Pancreas (tissue), 10 donors: ENCODE measurements at places on chromosomes 2 and 18. TPM values are rescaled to one million over a fixed set of nuclear protein-coding genes. Genes with fewer than 3 reads are reported as not detected.

DNA sequence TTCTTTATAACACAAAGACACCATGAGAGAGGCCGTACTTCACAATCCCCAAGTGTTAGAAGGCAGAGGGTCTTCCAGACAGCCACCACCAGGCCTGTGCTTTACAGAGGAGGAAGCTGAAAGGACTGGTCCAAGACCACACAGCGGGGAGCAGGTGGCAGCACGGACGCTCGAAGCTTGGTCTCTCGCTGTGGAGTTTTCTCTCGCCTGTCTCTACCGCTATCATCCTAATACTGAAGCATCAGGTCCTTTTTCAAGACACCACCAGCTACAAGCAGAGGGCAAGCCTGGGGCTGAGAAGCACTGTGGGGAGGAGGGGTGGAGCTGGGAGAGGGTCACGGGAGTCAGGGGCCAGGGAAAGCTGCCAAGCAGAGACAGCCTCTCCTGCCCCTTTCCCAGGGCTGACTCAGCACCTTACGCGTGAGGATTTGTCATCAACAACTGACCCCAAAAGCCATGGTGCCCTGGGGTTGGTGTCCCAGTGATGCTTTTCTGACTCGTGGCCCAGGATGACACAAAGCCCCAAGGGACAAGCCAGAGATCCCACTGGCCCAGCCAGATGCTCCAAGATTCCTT, 31.9 kb upstream of the FOSL2 start:
- DNase-seq = no peak

DNA sequence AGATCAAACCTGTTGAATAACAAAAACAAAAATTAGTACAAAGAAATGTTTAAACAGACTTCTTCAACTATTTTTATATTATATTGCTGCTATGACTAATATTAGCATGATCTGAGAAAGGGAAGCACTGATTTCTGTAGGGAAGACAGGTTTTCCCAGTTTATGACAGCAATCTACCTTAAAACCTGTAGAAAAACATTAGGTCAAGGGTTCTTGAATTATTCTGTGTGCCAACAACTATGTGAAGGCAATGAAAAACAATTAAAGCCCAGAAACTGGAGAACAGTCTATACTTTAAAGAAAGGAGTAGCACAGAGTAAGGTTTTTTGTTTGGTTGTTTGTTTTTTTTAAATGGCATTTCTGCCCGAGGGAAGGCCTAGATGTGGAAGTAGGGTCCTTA, 23.3 kb downstream of the PUM2 start:
- DNase-seq = no peak

DNA sequence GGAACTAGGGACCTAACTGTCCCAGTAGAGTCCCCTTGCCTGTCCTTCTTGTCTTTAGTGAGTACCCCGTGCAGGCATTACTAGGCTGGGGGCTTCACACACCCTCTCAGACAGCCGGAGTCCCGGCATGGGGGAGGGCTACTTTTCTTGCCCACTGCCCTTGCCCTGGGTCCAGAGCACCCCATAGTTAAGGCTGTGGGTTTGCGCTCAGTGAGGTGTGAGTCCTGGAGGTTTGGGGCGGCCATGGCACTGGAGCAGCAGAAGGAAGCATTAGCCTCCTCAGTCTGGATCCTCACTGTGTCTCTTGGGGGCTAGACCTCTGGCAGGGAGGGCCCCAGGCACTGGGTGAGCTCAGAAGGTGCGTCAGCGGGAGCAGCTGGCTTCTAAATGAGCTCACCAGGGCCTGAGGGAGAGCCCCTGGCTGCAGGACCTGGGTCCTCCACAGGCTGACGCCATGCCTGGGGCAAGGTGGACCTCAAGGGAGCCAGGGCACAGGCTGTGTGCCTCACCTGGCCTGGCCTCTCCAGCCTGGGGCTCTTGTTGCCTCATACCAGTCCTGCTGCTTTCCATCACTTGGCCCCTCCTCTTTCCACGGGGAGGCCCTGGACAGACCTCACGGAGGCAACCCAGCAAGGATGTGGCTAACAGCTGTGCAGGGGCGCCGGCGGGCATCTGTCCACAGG, 27.4 kb downstream of the HS6ST1 start:
- DNase-seq = peak; percentile 55

- no peak for DNase-seq
These were observed 23.8 kb downstream of the EML4 start for GRCh38 chr2:42192652-42193566.

- no peak for DNase-seq
These were observed 29.1 kb upstream of the PMAIP1 start for GRCh38 chr18:59870623-59871130.

- DNase-seq = no peak
These were observed 10.1 kb upstream of the CYRIA start for GRCh38 chr2:16675781-16676180.

DNA sequence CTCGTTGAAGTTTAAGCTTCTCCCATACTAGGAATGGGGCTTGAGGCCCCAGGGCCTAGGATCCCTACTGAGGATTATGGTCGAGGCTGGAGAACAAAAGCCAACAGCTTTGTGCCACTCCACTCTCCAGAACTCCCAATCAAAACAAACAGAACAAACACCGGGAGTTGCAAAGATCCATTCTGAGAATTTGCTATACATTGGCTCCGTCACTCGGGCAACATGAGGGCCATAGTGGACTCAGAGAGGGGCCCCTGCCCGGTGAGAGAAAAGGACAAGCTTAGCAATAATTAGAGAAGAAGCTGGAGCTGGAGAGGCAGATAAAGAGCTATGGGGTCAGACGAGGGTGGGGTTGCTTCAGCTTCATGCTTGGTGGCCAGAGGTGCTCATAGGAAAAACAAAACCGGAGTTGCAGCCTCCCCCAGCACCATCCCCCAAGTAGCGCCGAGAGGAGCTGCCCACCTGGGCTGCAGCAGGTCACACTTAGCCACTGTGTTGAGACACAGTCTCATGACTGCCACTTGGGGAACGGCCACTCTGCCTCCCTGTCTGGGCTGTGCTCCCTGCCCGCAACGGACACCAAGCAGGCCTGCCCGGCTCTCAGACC, 142.3 kb upstream of the HAAO start:
- DNase-seq = no peak

DNA sequence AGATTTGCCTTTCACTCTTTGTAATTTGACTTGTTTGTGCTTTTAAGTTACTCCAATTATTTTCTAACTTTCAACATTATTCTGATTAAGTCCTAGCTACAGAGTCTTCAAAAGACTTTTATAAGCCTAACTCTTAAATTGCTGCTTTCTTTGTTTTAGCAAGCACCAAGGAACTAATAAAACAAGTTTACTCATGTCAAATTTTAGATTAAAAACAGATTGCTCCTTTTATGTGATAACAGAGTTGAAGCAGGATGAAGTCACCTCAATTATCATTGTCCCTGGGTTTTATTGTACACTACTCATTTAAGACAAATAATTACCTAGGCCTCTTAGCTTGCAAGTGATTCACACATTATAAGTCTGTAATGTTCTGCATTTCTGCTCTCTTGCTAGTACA, 678.4 kb downstream of the ERBB4 start:
- DNase-seq = no peak

GRCh38 chr18:59040770-59041148, 98.9 kb upstream of the SEC11C start:
- no peak for DNase-seq

DNA sequence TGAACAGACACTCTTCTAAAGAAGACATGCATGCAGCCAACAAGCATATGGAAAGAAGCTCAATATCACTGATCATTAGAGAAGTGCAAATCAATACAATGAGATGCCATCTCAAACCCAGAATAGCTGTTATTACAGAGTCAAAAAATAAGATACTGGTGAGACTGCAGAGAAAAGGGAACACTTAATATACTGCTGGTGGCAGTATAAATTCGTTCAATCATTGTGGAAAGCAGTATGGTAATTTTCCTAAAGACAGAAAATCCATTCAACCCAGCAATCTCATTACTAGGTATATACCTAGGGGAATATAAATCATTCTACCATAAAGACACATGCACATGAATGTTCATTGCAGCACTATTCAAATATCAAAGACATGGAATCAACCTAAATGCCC, 116.6 kb upstream of the LTBP1 start:
- no peak for DNase-seq

DNA sequence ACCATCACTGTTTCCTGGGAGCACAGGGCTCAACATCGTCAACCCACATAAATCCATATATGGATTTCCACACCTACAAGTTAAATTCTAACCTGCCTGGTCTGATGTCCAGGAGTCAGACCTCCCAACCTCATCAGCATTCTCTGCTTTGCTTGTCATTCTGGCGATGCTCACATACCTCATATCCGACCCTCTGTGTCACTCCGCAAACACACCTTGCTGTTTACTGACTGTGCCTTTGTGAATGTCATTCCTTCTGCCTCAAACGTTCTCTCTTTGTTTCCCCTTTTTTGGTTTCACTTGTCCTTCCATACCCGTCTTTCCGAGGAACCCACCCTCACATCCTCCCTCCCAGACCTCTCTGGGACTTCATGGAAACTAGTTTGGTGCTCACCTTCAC, 187.1 kb downstream of the ACTR3 start:
- no peak for DNase-seq

DNA sequence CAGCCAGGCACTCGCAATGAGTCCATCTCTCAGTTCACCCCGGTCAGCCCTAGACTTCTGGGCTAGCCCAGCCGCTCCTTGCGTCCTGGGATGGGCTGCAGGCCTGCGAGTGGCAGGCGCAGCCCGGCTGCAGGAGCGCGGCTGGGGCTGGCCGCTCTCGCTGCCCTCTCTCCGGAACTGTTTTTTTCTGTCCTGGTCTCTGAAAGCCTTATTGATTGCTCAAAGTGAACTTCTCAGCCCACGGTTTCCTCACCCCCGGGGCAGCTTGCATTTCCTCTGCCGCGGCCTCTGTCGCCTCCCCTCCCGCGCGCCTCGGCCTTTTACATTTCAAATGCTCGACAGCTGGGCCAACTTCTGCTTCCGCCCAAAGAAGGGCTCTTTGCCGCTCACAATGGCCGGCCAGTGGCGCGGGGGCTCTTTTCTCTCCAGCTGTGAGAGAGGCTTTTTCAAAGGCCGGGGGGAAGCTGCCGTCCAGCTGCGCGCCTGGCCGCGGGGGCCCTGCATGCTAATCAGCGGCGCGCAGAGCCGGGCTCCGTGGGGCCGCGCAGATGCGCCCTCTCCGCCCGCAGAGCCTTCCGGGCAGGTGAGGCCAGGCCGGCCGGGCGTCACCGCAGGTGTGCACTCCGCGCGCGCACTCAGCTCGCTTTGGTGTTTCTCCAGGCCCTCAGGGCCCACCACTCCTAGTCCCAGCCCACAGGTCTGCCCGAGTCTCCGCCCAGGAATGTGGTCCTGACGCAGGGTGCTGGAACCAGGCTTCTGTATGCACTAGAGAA, 513.8 kb downstream of the RNF144A start:
- peak; percentile 71 for DNase-seq

GRCh38 chr2:69244882-69245281, 142.1 kb downstream of the GFPT1 start:
- no peak for DNase-seq

- no peak for DNase-seq
These were observed 37.8 kb downstream of the GORASP2 start for GRCh38 chr2:170966648-170967396.

DNA sequence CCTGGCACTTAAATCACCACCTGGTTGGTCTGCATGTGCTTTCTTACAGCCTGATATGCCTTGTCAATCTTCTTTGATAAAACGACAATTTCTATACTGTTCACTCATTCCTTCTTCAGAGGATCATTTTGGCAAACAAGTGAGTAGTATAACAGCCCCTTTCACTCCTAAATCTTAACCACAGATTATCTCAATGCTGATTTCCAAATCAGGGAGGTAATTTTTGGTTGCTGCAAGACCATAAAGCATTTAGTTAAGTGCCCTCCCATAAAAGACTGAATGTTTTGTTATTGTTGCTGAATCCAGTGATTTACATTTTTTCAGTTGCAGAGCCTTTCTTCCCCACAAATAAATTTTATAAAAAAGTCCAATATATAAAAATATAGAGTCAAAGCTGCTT, 129.2 kb upstream of the CYP26B1 start:
- no peak for DNase-seq

GRCh38 chr18:50286391-50287027, 983 bp downstream of the CXXC1 start:
- no peak for DNase-seq

GRCh38 chr2:31219131-31219969, 2.0 kb upstream of the CAPN14 start:
- DNase-seq = no peak

DNA sequence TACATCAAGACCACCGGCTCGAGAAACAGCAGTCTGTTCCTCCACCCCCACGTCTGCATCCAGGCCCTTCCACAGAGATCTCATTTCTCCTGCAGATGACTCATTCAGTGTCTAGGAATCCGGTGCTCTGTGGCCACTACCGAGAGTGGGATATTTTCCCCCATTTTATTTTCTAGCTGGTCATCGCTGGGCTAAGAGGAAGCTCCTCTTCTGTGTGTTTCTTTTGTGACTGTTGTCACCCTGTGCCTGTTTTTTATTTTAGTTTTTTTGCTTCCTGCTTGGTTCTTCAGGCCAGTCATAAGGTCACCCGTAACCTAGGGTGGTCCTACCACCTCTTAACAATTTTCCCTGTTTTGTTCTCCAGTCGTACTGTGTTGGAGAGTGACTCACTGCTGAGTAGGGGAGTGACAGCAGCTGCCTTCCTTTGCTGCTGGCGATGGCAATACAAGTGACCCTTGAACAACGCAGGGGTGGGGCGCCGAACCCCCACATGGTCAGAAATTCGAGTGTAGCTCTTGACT, 6.7 kb downstream of the RAMP1 start:
- no peak for DNase-seq

GRCh38 chr2:204115137-204116056, 178.8 kb downstream of the ICOS start:
- no peak for DNase-seq

DNA sequence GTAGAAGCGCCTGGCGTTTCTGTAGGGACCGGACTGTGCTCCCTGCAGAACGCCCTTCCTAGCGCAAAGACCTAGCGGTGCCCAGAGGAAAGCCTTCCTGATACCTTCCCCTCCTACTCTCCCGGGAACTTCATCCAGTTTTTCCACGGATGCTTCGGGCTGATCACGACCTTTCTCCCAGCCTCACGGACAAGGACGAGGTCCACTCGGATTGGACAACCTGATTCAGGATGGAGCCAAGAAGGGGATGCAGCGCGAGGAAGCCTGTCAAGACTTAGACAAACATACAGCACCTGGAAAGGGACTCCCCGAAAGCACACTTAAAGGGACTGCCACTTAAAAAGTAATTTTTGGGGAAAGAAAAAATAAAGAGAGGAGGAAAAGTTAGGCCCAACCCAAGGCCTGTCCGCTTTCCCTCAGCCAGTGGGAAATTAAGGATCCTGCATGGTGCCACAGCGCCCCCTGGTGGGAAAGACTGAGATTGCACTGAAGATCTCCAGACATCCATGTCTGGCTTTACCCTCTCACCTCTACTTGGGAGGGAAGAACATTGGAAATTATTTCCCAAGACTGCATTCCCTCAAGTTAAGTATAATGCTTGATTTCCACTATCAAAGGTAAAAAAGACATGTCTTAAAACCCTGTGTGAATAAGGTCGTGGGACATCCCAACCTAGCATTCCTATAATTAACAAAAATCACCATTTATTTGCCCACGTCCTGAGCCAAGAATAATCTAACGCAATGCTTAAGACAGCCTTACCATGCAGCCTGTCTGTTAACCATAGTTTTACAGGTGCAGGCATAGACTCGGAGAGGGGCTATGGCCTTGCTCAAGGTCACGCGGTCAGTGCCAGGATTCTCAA, 13.4 kb upstream of the COPS8 start:
- peak; percentile 76 for DNase-seq

Gene GALNT13
- total RNA-seq = 1.5 TPM

Gene TGFBRAP1
- 8.2 TPM for total RNA-seq

Gene ATOH8
- 4.3 TPM for total RNA-seq

Gene GKN1
- total RNA-seq = not detected

Gene AFTPH
- 19.0 TPM for total RNA-seq

Gene STARD6
- not detected for total RNA-seq

Gene POTEE
- not detected for total RNA-seq

Gene SLC16A14
- 1.4 TPM for total RNA-seq

Gene SMCHD1
- total RNA-seq = 25.7 TPM

Gene C2orf66
- 0.25 TPM for total RNA-seq

Gene CAPN14
- total RNA-seq = not detected
